ENCODE measurements at places on chromosomes 1 and 21. TPM values are rescaled to one million over a fixed set of nuclear protein-coding genes. Genes with fewer than 3 reads are reported as not detected.

DNA sequence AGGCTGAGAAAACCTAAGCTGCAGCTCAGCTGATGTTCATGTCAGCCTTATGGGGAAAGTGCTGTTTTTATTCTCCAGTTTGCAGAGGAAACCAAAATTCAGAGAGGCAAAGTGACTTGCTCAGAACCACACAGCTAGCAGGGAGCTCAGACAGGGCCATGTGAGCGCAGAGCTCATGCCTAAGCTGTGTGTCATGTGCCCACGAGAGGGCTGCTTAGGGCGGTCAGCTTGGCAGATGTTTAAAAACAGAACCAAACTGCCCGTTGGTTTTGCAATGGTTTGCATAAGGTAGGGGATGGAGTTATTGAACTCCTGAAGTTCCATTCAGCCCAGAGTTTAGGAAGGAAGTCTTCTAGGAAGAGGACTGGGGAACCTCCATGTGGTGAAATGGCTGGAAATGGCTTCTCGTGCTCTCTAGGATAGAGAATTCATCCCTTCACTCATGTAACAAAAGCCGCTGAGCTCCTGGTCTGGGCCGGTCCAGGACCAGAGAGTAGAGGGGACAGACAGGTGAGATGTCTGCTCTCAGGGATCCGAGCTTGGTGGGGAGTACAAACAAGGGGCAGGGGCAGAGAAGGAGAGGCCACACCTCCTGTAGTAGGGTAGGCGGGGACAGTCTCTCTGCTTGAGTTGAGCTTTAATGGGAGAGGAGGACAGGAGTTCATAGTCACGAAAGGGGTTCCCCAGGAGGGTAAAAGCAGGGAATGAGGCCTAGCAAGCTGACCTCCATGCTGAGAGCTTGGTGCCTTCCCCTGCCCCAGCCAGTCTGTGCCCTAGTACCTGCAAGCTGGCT lies 46.9 kb downstream of the ARHGEF10L start:
- peak; percentile 59 for DNase-seq
- H3K27me3 ChIP-seq: no peaks in the 10 kb centered on the region
- peak overlapping the region; percentile 92 for H3K27ac ChIP-seq

KRTAP12-2 gene
- 0.25 TPM for total RNA-seq

GRCh38 chr1:180631194-180631765 lies 542 bp upstream of the XPR1 start:
- H3K27me3 ChIP-seq: no peaks in the 10 kb centered on the region
- H3K27ac ChIP-seq: no peak overlapping the region
- H3K4me1 ChIP-seq: peaks cover 16% of the 10 kb centered on the region
- H3K36me3 ChIP-seq: no peaks in the 10 kb centered on the region
- no peak overlapping the region for H3K4me3 ChIP-seq
- no peak for DNase-seq

- H3K4me3 ChIP-seq: no peak overlapping the region
- DNase-seq: peak; percentile 74
- H3K4me1 ChIP-seq: peaks cover 17% of the 10 kb centered on the region
- H3K36me3 ChIP-seq: no peaks in the 10 kb centered on the region
These were observed 95.7 kb upstream of the VANGL1 start for GRCh38 chr1:115545791-115546733.

PTPRU gene
- 75.4 TPM for total RNA-seq

KRTAP10-10 gene
- total RNA-seq: not detected

GRCh38 chr1:241896670-241896962 lies 48.6 kb downstream of the EXO1 start:
- no peak for DNase-seq
- no peaks in the 10 kb centered on the region for H3K4me1 ChIP-seq
- no peaks in the 10 kb centered on the region for H3K36me3 ChIP-seq
- H3K27me3 ChIP-seq: no peaks in the 10 kb centered on the region
- H3K4me3 ChIP-seq: no peak overlapping the region

ASPM gene
- total RNA-seq: 40.5 TPM

All from WTC11 (cell line).